ENCODE measurements at places on chromosomes 3 and 15. TPM values are rescaled to one million over a fixed set of nuclear protein-coding genes. Genes with fewer than 3 reads are reported as not detected.

Gene SLC22A14
- total RNA-seq = not detected

Gene OSBPL10
- total RNA-seq = 1.8 TPM

Gene ADGRG7
- total RNA-seq = not detected

Gene IREB2
- 58.3 TPM for total RNA-seq

Gene CTXN2
- total RNA-seq = not detected

Gene PLA2G4D
- total RNA-seq = not detected

Gene ALDH1L1
- not detected for total RNA-seq

Gene GOLGA8G
- total RNA-seq = not detected

Gene SYNPR
- not detected for total RNA-seq

Gene TMED3
- total RNA-seq = 15.5 TPM

Gene SIDT1
- 59.9 TPM for total RNA-seq

Gene TMOD2
- 3.7 TPM for total RNA-seq

Gene LXN
- total RNA-seq = 6.6 TPM

Gene BMF
- 8.2 TPM for total RNA-seq

Gene GOLGA8R
- 0.69 TPM for total RNA-seq

Gene NCBP2
- total RNA-seq = 46.0 TPM

Gene SLC27A2
- 1.2 TPM for total RNA-seq

Gene ABHD17C
- total RNA-seq = 1.4 TPM

Gene ZNF148
- total RNA-seq = 50.6 TPM

Gene FGF12
- total RNA-seq = not detected

Gene PROK2
- 6.5 TPM for total RNA-seq

Gene ZIC1
- not detected for total RNA-seq

Gene TOP2B
- 107 TPM for total RNA-seq

Gene SLC7A14
- not detected for total RNA-seq

Gene CYP1A2
- total RNA-seq = not detected

Measured in CD4-positive, CD25-positive, alpha-beta regulatory T cell (primary cell).